HuH-7 (cell line): ENCODE measurements at places on chromosomes 6 and 20.

- DNase-seq: peak; percentile 78
These were observed at the start of gene ZKSCAN4 for GRCh38 chr6:28252009-28252975. Gene ZKSCAN4, minus strand, starts transcription at chr6:28252269. Its CDS starts 289 bp downstream, at chr6:28251980.

GRCh38 chr6:105889902-105890301 is 196.2 kb upstream of the PRDM1 start:
- DNase-seq: no peak

DNA sequence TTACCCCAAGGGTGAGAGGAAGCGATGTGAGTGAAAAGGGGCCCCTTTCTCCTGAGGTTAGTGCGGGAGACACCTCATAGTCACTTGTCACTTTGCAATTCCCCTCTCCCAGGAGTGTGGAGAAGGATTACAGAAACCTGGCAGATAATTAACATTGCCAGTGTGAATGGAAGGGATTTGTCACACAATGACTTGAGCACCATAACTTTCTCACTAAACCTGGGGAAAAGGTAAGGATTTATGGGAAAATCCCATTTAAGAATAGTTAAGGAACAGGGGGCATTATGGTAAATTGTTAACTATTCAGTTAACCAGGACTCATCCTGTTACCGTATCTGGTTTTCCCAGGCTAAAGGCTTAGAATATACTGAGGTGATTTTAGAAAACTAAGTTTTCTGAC is 219.5 kb upstream of the JAG1 start:
- no peak for DNase-seq

DNA sequence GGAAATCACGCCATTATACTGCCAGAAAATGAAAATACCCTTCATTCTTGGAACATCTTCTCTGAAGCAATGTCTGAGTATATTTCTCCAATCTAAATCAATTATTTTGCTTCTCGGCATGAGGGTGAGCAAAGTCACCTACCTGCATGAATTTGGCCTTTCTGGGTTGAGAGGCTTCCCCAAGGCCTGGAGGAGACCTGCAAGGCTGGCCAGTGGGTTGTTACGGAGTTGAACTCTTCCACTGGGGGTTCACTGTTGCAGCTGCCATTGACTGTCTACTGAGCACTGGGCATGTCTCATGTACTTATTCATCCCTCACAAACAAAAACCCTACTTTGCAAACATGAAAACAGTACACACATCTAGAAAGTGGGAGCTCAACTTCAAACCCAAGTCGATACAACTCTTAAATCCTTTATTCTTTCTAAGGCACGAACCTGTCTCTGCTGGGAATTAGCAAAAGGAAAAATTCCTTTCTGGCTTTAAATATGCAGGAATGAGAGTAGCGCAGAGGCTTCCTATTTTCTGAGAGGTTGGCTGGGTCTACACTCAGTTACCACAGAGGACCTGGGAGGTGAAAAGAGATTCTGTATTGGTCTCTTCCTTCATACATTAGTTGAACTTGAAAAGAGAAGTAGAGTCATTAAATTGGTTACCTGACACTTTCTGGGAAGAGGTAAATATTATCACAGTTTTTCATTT is 87.6 kb upstream of the SGK1 start:
- DNase-seq: no peak

DNA sequence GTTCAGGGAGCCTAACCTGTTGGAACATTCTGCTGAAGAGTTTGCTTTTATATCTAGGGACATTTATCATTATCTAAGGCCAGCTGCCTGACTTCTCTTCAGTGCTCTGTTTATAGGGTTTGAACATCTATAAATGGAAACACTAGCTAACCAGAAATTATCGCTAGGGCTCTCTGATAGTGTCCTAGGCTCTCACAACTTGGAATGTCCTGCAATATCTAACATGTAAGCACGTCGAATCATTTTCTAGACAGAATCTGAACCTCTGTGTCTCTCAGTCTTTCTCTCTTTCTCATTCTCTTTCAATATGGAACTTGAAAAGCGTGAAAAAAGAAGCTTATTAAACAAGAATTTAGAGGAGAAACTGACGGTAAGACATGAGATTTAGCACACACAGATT is 92.5 kb upstream of the MLIP start:
- no peak for DNase-seq
